ENCODE measurements at places on chromosomes 11 and 22. TPM values are rescaled to one million over a fixed set of nuclear protein-coding genes. Genes with fewer than 3 reads are reported as not detected.

MFRP gene
- not detected for total RNA-seq

PKNOX2 gene
- total RNA-seq: 30.1 TPM

MMP8 gene
- total RNA-seq: 0.12 TPM

KRTAP5-1 gene
- not detected for total RNA-seq

SLC25A45 gene
- total RNA-seq: 7.0 TPM

OR51S1 gene
- total RNA-seq: not detected

CDC42EP2 gene
- 4.9 TPM for total RNA-seq

OR52I1 gene
- not detected for total RNA-seq

TRPC6 gene
- 1.1 TPM for total RNA-seq

SCUBE2 gene
- 1.8 TPM for total RNA-seq

GGT5 gene
- total RNA-seq: 10.2 TPM

FXYD6 gene
- total RNA-seq: 11.5 TPM

CDC42BPG gene
- total RNA-seq: 0.08 TPM

CCDC73 gene
- not detected for total RNA-seq

TMEM86A gene
- total RNA-seq: 1.5 TPM
